ENCODE measurements at places on chromosomes 1 and 21.

- no peak for DNase-seq
Observed at GRCh38 chr1:1399872-1400575, 889 bp upstream of the CCNL2 start.

DNA sequence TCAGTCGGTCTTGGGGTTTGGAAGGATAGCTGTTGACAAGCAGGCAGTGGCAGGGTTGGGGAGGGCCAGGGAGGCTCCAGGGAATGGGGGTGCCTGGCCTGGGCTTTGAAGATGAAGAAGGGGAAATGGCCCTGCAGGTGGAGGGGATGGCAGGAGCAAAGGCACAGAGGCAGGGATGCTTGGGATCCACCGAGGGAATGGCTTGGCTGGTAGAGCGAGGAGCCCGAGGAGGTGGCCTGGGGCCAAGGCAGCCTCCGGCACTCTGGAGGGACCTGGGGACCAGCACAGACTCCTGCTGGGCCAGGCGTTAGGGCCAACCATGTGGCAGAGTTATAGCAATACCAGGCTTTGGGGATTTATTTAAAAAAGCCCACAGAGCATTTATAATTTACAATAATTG, 62.9 kb upstream of the EDN2 start:
- DNase-seq: no peak

DNA sequence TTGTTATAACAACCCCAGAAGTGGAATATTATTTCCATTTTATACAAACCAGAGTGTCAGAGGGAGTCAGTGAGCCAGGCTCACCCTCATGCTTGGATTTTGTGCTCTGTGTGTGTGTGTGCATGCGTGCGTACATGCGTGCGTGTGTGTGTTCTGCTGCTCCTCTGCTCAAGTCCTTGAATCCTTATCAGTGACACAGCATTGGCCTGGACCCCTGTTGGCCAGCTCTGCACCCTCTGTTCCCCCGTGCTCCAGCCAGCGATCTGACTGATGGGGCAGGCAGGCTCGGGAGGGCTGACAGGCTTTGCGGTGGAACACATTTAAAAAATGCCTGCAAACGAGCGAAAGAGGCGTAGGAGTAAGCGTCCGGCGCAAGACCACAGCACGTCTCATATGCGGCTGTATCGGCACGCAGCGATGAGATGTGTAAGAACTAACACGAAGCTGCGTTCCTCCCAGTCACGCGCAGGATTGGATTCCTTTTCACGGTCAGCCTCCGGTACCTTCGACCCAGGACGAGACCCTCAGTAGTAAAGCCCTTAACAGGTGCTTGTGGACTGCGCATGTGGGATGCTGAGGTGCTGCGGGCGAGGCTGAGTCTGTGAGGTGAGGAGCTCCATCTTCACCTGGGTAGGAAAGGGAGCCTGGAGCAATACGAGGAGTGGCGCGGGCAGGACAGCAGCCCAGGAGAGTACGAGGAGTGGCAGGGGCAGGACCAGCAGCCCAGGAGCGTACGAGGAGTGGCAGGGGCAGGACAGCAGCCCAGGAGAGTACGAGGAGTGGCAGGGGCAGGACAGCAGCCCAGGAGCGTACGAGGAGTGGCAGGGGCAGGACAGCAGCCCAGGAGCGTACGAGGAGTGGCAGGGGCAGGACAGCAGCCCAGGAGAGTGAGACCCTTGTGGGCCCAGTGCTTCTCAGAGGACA, 130.9 kb downstream of the GALNT2 start:
- DNase-seq: no peak

- DNase-seq: no peak
Observed at GRCh38 chr1:84541679-84542078, 32.6 kb downstream of the CTBS start.

- DNase-seq: no peak
Observed at GRCh38 chr1:154884869-154885701, 15.0 kb upstream of the KCNN3 start.

GRCh38 chr21:33020558-33021100, 5.1 kb upstream of the OLIG2 start:
- DNase-seq: no peak

- DNase-seq: no peak
Observed at GRCh38 chr1:108704496-108704895, 8.2 kb upstream of the FNDC7 start.

DNA sequence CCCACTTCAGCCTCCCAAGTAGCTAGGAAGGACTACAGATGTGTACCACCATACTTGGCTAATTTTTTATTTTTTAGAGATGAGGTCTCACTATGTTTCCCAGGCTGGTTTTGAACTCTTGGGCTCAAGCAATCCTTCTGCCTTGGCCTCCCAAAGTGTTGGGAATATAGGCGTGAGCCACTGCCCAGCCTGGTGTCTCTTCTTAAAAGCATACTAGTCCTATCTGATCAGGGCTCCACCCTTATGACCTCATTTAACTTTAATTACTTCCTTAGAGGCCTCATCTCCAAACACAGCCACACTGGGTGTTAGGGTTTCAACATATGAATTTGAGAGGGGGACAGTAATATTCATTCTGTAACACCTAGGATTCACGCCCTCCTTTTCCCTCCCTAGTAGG, 130.9 kb downstream of the GLIS1 start:
- DNase-seq: no peak

DNA sequence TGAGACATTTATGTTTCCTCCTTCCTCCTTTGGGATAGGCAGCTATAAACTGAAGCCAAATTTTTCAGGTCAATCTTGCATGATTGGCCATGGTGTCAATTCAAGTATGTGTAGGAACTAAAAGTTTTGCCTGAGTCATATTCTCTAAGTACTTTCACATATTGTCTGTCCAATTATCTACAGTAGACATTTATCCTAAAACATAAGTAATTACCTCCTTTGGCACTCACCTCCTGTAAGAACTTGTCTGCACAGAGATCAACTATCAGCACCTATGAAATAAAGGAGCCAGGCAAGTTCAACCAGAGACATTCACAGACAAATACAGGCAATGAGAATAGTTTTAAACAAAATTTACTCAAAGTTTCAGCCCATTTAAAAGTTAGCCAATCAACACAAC, 14.2 kb upstream of the BCAS2 start:
- no peak for DNase-seq

DNA sequence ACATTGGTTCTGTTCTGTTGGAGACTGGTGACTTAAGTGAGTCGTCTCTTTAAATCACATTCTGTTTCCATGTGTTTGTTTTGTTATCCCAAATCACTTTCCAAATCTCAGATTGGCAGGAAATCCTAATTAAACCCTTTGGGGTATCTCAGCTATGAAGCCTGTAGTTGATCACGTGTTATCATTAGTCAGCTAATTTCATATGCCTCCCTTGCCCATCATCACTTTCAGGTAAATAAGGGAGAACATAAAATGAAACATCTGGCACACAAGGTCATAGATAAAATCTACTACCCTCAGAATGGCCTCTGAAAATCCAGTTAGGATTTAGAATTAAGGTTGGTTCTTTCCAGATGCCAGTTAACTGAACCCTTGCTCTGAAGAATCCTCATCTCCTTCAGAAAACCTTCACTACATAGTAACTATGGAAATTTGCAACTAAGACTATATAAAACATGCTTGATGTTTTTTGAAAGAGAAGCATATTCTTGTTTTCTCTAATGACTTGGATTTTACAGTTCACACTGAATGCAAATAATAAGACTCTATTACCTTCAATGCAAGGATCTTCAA, 401.5 kb downstream of the DSCAM start:
- no peak for DNase-seq

DNA sequence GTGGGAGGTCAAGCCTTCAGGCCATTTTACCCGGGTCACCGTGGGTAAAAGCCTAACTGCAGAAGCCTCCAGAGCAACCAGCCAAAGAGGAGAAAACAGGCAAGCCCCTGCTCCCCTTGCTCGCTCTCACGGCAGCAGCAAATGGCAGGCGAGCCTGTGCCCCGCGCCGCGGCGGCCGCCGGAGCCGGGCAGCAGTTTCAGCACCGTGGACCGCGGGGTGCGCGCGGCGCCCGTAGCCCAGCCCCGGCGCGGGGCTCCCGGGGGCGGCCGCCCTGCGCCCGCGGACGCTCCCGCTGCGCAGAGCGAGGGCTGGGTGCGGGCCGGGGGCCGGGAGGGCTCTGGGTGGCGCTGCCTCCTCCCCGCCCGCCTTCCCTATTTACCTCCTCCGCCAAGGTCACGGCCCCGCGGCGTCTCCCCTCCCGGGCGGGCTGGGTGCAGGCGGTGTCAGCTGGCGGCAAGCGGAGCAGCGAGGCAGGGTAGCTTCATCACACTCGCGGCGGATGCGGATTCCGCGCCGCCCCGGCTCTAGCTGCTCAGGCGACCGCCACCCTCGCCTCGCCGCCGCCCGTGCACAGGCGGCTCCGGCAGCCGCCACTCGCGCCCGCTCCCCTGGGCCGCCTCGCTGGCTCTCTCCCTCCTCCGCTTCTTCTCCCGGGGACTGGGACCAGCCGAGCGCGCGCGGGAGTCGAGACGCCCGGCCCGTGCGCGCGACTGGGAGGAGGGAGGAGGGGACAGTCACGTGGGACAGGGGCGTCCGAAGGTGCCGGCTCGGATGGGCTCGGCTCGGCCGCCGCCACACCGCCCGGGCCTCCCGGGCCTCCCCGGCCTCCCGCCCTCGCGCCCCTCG, at the start of gene RGS7:
Gene RGS7 (minus strand): TSS at position 687 of the 847 bp plus-strand sequence.
- DNase-seq: peak; percentile 32

GRCh38 chr1:175842550-175842949, 99.2 kb upstream of the TNR start:
- no peak for DNase-seq

DNA sequence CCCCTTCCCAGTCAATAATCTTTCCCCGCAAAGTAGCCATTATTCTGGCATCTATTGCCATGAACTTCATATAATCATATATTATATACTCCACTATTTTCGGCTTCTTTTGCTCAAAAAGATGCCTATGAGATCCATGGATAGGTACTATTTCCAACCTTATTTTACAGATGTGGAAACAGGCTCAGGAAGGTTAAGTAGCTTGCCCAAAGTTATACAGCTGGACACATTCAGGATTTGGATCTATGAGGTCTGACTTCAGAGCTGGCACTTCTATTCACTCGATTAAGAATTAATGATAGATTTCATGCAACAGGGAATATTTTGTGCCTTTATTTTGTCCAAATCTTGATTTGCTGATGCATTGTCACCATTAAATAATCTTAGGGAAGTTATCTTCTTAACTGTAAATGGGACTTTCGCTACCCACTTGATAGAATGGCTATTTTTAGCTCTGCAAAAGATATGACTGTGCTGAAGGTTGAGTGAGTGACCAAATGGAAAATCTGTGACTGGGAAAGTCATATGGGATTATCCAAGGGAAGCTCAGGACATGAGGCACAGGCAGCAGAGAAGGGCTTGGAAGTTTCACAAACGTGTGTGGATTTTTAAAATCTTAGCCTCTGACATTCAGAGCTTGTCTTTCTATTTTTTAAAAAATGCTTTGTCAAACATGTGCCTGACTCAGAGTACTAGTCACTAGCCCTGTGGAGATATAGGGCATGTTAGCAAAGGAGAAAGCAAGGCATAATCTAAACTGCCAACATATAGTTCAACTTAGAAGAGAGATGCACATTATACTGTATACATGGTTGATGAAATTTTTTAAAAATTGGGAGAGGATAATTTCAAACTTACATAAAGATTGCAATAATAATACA, 36.5 kb downstream of the GIPC2 start:
- DNase-seq: no peak

DNA sequence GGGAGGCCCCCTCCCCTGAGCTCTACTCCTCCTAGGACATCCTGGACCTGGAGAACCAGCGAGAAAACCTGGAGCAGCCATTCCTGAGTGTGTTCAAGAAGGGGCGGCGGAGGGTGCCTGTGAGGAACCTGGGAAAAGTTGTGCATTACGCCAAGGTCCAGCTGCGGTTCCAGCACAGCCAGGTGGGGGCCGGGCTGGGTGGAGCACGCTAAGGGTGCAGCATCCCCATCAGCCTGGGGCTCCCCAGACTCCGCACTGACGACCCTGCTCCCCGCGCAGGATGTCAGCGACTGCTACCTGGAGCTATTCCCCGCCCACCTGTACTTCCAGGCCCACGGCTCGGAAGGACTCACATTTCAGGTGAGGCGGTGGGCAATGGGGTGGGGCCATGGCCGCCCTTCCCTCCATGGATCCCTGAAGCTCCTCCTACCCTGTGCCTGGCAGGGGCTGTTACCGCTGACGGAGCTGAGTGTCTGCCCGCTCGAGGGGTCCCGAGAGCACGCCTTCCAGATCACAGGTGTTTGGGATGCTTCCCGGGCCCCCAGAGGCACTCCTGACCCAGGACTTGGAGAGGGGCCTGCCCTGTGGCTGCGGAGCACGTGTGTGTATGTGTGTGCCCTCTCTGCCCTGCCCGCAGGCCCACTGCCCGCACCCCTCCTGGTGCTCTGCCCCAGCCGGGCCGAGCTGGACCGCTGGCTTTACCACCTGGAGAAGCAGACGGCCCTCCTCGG, 4.1 kb downstream of the PLEKHN1 start:
- no peak for DNase-seq

- no peak for DNase-seq
Observed at GRCh38 chr21:33162436-33162951, 67.2 kb upstream of the IFNAR2 start.

GRCh38 chr1:59044535-59045121, 252.3 kb upstream of the FGGY start:
- no peak for DNase-seq

DNA sequence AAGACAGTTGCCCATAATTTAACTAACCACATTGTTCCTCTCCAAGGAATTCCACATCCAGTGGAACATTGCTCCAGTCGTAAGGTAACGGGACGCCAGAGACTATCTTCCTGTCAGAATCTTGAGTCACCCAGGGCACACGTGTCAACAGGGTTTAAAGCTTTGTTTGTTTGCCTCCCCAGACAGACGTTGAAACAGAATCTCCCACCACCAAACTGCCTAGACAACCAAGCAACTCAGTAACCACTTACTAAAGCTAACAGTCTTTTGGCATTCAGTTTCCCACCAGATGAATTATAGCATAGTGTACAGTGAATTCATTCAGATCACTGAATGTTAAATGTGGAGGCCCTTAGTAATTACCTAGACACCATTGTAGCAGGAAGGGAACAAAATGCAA, 439.5 kb downstream of the PLPP3 start:
- DNase-seq: no peak

DNA sequence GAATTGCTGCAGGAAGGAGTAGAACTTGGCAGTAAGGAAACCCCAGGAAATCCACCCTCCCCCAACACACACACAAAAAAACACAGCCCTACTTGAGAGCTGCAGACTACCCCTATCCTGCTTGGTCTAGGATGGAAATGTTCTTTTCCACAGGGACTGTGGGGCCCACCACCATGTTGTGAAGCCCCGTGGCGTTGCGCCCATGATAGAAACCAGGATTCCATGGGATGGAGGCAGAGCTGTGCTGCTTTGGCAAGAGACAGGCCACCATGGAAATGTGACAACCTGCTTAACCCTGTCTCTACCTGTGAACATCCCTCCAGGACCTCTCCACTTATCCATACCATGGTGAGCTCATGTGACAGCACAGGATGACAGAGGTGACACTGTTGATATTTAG, 121.1 kb upstream of the NGF start:
- no peak for DNase-seq

DNA sequence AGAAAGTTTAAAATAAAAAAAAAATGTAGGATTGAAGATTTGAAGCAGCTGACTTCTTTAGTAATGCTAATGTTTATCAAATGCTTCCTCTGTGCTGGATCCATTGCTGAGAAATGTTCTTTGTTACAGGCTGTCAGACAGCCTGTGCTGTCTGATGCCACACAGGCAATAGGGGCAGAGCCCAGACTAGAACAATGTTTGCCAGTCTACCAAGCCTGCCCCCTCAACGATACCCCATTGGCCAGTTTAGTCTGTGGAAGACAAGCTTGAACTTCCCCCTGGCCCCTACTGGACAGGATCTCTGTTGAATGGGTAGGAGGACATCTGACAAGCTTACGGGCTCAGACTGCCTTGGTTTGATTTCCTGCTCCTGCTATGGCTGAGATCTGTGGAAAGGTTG, 79.4 kb downstream of the PAPPA2 start:
- no peak for DNase-seq

GRCh38 chr1:243882276-243882675, 32.2 kb upstream of the AKT3 start:
- DNase-seq: no peak
